Activated T-cell treated with anti-CD3 and anti-CD28 coated beads, Interleukin-2, amount 50 U/mL, for 72 hours (primary cell): ENCODE measurements at places on chromosomes 3 and 15.

GRCh38 chr15:72141171-72142084 lies 23.2 kb downstream of the SENP8 start:
- no peak for DNase-seq

DNA sequence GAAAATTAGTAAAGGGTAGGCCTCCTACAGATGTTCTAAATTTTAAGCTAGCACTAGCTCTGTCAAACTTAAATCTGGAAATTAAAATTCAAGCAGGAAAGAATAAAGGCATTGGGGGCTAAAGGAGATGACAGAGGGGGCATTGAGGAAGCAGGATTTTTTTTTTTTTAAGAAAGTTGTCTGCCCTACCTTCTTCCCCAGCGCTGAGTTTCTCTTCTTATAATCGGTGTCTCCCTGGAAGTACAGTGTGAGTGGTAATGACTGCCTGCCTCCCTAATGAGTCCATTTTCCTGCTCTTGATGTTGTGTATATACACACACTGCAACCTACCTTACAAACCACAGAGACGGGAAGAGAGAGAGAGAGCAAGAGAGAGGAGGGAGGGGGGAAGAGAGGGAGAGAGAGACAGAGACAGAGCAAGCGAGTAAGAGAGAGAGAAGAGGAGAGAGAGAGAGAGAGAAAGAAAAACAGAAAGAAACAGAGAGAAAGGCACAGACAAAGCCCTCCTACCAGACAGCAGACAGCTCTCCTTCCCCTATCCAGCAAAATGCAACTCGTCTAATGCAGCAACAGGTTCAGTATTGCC lies 47.0 kb downstream of the ZBTB20 start:
- peak; percentile 2 for DNase-seq

DNA sequence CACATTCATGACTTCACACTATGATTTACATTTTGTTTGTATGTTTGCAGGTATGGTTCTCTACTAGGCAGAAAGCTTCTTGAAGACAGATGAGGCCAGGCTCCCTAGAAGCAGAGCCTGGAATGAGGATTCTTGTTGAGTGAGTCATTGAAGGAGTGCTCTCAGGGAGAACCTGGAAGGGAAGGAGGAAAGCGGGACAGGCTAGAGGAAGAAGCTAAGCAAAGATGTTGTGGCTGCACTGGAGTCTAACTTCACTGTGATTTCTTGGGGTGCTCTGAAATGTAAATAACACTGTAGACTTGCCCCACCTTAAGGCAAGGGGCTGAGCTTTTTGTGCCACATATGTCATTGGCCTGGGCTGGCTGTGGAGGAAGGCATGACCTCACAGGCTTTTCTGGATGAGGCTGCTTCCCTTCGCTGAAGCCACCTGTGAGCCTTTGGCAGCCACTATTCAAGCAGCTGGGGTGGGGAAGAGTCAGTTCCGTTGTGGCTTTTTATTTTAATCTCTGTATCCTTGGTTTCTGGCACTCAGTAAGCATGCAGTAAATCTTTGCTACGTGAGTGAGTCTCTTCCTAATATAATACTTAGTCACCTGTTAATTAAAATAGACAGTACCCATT lies 307.3 kb downstream of the SV2B start:
- no peak for DNase-seq

- DNase-seq = peak; percentile 10
These were observed 29.5 kb upstream of the IL20RB start for GRCh38 chr3:136928240-136928639.

GRCh38 chr3:161014843-161015749 lies 90.1 kb downstream of the B3GALNT1 start:
- no peak for DNase-seq

GRCh38 chr3:163011596-163011995 lies 1515.0 kb downstream of the OTOL1 start:
- DNase-seq = no peak

- DNase-seq = no peak
These were observed 62.6 kb downstream of the EIF4E3 start for GRCh38 chr3:71662568-71662967.

DNA sequence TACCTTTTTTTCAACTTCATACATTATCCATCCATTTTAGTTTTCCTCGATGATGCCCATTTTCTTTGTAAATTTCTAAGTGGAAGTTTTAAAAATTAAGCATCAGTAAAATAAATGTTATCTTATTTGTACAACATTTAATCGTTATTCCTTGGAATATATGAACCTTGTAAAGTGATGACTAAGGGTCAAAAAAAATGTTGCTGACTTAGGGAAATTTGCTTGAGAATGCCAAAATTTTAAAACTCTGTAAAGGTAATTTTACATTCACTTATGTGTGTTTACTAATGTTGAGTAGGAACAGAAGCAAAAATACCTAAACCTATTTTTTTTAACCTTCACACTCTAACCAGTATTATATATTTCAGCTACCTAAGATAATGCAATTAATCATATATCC lies 917.1 kb downstream of the VGLL3 start:
- DNase-seq = no peak
